Astrocyte (in vitro differentiated cells and primary cell): ENCODE measurements at places on chromosomes 3 and 15.

DNA sequence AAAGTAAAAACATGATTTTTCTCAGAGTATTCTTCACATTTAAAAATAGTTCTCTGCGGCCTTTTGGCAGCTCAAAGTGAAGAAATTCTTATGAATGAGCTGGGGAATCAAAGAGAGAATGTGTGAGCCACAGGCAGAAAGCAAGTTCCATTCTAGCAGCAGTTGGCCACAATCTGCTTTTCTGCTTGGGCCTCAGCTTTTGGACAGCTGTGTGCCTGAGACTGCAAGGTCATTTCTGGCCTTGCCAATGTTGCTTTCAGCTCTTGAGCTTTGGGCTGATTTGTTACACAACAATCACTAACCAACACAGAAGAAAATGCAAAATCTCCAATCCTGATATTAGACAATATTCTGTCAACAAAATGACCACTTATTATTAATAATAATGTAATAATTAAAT is 14.4 kb upstream of the TM4SF4 start:
- peak; percentile 42 for DNase-seq

DNA sequence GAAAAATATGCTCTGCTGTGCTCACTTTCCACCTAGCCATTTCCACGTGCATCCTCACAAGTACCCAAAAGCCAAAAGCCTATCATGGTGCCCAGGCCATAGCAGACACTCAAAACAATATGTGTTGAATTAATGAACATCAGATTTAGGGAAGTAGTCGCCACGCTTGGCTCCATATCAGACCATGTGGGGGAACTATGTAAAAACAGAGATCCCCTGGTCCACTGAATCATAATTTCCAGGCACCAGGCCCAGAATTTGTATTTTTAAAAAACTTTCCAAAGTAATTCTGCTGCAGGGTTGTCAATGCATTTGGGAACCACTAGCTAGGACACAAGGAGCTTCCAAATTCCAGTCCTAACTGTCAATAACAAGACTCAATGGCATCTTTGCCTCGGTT is 77.3 kb downstream of the CNTN3 start:
- DNase-seq = peak; percentile 28

- no peak for DNase-seq
These were observed 792.3 kb downstream of the DIPK2A start for GRCh38 chr3:144763878-144764454.

- DNase-seq = no peak
These were observed 45.9 kb downstream of the CSNK1G1 start for GRCh38 chr15:64310036-64310435.

- DNase-seq = no peak
These were observed 1.5 kb downstream of the TCAIM start for GRCh38 chr3:44340058-44340395.

GRCh38 chr3:67381667-67382272 is 272.6 kb downstream of the SUCLG2 start:
- no peak for DNase-seq

GRCh38 chr3:120245386-120245785 is 39.6 kb downstream of the GPR156 start:
- DNase-seq = no peak

DNA sequence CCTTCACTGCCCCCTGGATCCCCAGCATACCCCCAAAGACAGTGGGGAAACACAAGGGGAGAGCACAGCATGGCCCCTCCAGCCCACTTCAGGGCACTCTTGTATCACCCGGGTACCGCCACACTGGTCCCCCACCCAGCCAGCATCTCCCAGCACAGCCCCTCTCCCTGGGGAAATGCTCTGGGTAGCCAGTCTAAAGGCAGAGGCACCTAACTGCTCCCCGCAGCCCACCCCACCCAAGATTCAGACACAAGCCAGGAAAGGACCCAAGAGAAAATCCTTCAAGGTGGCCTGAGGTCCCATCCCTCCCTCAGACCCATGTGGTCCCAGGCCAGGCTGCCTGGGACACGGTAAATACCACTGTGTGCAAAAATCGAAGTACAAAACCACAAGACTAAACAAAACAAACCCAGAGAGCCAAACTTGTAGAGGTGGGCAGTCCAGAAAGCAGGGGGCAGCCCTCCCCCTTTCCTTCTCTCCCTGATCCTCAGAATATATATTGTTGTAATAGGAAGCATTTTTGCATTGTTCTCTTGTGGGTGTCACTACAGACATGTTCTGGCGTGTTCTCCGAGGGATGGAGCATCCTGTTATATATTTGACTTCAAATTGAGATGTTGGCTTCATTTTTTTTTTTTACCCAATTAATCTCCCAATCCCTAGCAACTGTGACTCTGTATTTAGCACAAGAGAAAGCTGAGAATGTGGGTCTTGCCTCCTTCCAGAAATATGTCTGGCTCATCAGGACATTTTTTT is 51.7 kb downstream of the GRIP2 start:
- DNase-seq = no peak

DNA sequence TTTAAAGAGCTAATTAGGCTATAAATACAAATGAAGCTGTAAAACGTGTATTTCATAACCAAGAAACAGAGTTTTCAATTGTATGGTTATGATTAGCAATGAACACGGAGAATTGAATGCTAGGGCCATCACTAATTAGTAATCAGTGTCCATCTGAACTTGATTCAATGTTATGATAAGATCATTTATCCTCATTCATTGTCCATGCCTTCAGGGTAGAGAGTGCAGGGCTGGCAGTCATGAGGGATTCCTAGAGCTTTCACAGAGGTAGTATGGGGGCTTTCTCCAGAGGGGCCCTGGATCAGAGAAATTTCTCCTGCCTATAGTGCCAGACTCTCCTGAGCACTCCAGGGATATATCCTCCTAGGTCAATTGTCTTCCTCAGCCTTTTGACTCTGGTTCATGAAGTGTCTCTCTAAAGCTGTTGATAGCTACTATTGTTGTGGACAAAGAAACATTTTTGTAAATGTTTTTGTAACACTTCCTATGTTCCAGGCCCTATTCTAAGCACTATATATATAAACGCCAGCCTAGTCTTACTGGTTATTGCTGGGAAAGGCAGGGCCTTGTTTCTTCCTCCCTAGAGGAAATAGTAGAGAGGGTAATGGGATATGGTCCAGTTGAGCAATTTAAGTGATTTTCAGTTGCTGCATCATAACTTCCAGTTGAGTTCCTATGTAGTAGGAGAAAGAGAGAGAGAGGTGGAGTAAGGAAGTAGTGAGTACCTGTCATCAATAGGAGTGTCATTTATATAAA is 249.0 kb downstream of the NFKBIZ start:
- no peak for DNase-seq

GRCh38 chr15:32657198-32657883 is 15.8 kb downstream of the SCG5 start:
- DNase-seq = no peak

DNA sequence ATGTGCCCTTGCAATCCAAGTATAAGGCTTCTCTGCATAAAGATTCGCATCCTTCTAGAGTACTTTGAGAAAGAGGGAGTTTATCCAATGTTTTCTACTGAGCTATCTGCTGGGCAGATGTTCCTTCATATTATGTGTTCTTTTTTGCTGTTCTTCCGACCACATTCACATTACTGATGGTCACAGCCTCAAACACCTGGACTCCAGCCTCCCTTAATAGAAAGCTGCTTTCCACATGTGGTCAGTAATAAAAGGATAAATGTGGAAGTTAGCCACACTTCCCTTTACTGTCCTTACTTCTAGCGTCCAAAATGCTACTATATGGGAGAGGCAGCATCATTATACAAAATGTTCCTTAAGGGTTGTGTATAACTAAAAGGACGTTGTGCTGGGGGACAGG is 116.9 kb downstream of the CD47 start:
- DNase-seq = no peak

DNA sequence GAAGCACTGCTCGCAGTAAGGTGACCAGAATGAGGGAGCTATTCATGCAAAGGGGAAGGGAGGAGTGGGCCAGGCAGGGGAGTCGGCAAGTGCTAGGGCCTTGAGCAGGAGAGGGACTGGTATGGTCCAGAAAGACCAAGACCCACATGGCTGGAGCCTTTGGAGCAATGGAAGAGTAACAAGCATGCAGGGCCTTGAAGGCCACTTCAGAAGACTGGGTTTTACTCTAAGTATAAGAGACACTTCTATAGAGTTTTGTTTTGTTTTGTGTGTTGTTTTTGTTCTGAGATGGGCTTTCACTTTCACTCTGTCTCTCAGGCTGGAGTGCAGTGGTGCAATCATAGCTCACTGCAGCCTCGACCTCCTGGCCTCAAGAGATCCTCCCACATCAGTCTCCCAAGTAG is 42.0 kb downstream of the BFSP2 start:
- no peak for DNase-seq

DNA sequence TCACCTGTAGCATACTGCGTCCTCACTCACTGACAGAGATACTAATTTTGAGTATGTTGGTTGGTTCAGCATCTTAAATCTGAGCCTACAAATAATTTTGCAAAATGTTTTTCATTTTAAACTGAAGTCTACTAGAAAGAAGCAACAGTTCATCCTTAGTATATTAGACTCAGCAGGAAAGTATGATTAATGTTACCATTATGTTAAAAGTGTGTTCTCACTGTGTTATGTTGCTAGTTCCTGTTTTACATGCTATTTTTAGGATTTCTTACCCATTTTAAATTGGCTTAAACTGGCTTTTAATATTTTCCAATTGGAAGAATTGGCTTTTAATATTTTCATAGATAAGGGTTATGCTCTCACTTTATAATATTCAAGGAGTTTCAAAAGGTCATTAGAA is 25.7 kb downstream of the ACKR4 start:
- DNase-seq = no peak

GRCh38 chr3:39269528-39269927 is 10.3 kb downstream of the CX3CR1 start:
- DNase-seq = no peak

DNA sequence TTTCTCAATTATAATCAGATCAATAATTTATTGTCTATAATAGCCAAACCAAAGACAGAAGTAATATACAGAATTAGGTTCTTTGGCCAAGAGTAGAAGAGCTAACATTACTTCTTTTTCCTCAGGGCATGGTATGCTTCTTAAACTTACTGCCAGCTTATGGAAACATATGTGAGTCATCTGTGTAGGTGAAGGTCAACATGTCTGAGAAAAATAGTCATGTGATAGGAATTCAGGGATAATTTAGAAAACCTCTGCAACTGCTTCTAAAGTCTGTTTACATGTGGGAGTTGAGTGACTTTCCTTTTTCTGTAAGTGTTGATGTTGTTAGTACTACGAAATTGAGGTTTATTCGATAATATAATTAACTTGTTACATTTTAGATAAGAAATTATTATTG is 19.2 kb upstream of the MAP6D1 start:
- DNase-seq = peak; percentile 81

DNA sequence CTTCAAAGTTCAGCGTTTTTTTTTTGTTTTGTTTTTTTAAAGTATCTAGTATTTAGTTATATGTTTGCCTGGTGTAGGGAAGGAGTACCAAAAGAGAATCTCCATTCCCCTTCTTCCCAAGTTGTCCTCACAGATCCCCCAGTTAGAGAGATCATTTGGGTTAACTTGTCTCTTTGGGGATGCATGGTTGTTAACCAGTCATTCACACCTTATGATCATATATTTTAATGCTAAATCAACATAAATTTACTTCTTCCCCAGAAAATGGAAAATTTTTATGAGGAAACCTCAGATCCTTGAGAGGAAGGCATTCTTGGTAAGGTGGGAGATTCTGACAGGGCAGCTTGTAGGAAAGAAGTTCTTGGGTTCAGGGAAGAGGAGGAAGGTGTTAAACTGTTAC is 1.5 kb upstream of the MGA start:
- no peak for DNase-seq

DNA sequence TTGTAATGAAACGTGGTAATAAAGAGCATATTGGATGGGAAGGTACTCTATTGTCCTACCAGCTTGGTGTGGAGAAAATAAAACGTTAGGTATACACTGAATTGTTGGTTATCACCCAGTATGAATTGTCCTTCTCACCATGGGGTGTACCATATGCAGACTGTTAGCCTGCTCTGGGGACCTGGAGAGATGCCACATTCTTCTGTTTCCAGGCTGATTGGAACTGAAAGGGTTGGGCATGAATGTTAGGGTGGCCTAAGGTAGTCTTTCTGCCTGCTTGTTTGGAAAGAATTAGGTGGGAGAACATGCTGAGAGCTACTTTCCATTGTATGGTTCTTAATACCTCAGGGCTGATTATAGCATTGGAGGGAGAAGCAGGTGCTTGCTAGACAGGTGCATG is 340.6 kb downstream of the PTPRG start:
- no peak for DNase-seq

DNA sequence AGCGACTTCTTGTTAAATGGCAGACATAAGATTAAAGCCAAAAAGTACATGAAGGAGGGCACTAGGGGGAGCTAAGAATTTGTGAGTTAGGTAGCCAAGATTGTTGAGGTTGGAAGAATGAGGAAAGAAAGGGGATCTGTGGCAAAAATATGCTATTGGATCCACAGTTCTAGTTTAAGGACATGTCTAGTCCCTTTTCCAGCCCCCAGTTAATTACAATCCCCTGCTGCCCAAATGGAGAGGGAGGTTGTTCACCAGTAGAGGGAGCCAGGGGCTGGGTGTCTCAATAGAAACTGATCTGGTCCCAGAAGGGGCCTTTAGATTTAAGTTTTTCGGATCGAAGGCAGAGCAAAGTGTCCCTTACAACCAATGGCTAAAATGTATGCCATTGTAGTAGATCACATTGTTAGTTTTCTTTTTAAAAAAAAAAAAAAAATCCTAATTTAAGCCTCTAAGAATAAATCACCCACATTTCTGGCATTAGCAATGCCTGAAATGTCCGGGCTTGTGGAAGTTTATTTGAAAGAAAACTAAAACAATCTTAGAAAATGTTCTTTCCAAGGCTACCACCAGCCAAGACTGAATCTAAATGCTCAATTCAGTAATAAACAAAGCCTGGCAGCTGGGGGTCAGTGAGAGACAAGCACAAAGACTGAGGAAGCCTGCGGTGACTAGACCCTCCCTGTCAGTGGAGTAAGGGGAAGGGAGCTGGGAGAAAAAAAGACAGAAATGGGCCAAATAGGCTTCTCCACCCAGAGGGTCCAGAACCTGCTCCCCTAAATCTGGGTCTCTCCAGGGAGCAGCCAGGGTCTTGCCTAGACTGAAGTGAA is 7.1 kb downstream of the COL8A1 start:
- peak; percentile 77 for DNase-seq

- no peak for DNase-seq
These were observed 102.1 kb downstream of the VGLL4 start for GRCh38 chr3:11541321-11542303.

DNA sequence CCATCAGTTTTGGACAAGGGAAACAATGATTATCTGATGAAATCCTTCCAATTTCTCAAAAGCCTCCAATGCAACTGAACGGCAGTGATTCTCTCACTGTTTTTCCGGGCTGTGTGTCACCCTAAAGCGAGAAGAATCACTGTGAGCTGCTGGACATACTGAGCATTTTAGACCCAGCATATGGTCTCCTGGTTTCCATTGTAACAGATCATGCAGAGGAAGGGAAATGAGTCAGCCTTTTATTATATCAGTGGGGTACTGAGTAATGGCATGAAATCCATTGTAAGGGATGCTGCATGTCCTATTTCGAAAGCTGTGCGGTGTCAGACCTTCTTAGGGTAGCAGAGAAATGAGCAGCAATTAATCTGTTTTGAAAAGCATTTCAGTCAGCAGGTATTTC is 287.1 kb downstream of the IL5RA start:
- peak; percentile 26 for DNase-seq

- no peak for DNase-seq
These were observed 15.3 kb downstream of the FYCO1 start for GRCh38 chr3:45980229-45980813.

GRCh38 chr15:77024273-77025082 is 29.6 kb downstream of the PSTPIP1 start:
- no peak for DNase-seq
